ENCODE measurements at places on chromosomes 5 and 9.

- no peak for DNase-seq
These were observed 23.0 kb downstream of the GLIS3 start for GRCh38 chr9:4276856-4277255.

DNA sequence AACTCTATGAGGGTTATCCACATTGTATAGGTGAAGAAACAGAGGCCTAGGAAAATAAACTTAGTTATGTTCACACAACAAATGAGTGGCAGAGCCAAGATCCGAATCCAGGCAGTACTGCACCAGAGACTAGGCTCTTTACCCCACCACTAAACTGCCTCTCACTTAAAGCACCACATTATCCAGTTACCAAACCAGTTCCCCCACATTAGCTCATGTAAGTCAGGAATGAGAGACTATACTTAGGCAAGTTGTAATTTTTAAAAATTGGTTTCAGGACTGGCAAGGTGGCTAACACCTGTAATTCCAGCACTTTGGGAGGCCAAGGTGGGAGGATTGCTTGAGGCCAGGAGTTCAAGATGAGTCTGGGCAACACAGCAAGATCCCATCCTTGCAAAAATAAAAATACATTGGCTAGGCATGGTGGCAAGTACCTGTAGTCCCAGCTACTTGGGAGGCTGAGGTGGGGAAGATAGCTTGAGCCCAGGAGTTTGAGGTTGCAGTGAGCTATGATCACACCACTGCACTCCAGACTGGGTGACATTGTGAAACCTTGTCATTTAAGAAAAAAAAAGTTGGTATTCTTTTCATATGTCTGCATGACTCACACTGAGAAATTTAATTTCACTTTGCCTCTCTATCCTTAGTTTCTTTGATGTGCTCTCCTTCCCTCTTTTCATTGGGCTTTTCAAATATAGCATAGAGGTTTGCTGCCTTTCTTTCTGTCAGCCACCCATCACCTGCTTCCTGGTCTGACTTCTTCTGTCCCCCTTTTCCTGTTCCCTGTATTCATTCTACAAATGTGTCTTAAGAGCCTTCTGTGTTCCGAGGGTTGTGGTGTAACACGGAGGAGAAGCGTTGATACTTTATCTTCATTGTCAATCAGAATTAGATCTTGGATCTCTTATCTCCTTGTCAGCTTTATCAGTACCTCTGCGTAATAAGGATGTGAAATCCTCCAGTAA, 64.7 kb downstream of the ERMP1 start:
- no peak for DNase-seq

DNA sequence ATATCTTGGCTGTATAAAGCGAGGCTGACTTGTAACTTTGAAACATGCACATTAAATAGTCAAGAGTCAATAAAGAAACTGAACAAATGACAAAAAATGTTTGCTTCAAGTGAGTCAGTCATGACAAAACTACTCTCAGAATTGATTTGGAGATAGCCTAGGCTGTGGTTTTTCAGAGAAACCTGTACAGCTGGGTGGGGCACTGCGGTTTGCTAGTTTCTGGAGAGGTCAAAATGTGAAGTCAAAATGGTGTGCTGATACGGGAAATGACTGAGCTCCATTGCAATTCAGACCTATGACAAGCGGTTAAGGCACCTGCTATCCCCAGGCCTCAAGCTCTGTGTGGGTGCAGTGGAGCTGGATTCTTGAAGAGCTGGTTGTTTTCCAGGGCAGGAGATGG, 10.3 kb upstream of the CD180 start:
- peak; percentile 23 for DNase-seq

- DNase-seq = peak; percentile 78
These were observed 101.9 kb downstream of the ADAMTS2 start for GRCh38 chr5:179243333-179243732.

DNA sequence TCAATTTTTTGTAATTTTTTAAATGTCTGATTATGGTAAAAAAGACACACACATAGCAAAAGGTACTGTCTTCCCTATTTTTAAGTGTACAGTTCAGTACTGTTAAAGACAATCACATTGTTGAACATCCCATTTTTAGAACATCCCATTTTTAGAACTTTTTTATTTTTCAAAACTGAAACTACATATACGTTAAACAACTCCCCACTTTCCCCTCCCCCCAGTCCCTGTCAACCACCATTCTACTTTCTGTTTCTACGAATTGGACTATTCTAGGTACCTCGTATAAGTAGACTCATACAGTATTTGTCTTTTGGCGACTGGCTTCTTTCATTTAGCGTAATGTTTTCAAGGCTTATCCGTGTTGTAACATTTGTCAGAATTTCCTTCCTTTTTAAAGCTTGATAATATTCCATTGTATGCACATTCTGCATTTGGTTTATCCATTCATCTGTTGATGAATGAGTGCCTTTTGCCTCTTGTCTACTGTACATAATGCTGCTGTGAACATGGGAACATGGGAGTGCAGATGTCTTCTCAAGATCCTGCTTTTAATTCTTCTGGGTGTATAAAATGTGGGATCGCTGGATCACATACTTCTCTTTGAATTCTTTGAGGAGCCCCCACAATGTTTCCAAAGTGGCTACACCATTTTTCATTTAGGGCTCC, 154.0 kb downstream of the PIK3R1 start:
- DNase-seq = no peak

GRCh38 chr5:98905857-98906688, 22.7 kb downstream of the CHD1 start:
- DNase-seq = peak; percentile 23

- no peak for DNase-seq
These were observed 1455.1 kb upstream of the CDH9 start for GRCh38 chr5:28493456-28493855.

DNA sequence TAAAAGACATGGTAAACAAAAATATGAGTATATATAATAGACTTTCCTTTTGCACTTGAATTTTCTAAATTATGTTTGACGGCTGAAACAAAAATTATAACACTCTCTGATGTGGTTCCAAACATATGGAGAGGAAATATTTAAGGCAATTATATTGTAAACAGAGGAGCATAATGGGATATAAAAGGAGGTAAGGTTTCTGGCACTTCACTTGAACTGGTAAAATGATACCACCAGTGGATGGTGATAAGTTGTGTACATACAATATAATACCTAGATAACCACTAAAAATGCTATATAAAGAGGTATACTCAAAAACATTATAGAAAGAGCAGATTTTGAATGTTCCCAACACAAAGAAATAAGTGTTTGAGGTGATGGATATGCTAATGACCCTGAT, 192.9 kb upstream of the RAD23B start:
- no peak for DNase-seq

GRCh38 chr5:145450286-145450885, 384.8 kb downstream of the PRELID2 start:
- DNase-seq = no peak

DNA sequence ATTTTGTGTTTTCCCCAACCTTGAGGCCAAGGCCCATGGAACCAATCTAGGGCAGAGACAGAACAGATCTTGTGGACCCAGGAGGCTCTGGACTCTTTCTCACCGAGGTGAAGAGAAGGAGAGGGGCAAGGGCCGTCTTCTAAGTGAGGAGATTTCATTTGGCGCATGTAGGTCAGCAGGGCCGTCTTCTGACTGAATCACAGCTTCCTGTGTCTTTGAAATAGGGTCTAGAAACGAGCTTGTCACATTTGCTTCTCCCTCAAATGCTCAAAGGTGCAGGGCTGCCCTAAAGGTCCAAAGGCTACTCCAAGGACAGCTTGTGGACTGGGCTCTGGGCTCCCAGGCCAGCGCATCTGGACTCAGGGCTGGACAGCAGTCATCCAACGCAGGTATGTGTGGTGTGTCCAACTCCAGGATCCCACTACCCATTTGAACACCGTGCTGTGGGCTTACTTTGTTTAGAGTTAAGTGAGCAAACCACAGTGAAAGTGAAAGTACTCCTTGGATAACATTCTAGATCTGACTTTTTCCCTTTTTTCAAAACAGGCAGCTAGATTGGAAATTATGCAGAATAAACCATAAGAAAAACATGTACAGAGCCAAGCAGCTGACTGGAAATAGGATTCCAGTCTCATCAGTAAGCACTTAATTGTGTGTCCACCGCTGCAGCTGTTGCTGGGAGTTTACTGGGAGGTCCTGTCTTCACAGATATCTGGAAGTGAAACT, 357.0 kb downstream of the GADD45G start:
- peak; percentile 26 for DNase-seq

GRCh38 chr9:83959061-83959460, 21.0 kb downstream of the HNRNPK start:
- peak; percentile 44 for DNase-seq

GRCh38 chr5:23223846-23224245, 283.6 kb upstream of the PRDM9 start:
- DNase-seq = no peak

DNA sequence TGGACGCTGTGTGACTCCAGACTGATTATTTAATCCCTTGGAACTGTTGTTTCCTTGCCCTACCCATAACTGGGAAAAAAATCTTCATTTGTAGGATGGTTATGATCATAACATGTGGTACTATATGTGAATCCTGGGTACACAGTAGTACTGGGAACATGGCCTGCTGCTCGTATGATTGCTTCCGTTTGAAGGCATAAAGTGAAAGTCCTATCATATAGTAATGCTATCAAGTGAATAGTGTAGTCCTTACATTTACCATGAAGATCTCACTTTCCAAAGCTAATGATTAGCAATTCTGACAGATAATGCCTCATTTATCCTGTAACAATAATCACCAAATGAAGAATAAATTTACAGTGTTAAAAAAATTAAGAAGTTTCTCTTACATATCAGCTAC, 53.2 kb downstream of the MEF2C start:
- peak; percentile 8 for DNase-seq

GRCh38 chr5:103014983-103015382, 105.0 kb downstream of the GIN1 start:
- DNase-seq = no peak

- DNase-seq = no peak
These were observed 15.6 kb upstream of the COL5A1 start for GRCh38 chr9:134626069-134626423.
